ENCODE measurements at places on chromosomes 16 and 17.

DNA sequence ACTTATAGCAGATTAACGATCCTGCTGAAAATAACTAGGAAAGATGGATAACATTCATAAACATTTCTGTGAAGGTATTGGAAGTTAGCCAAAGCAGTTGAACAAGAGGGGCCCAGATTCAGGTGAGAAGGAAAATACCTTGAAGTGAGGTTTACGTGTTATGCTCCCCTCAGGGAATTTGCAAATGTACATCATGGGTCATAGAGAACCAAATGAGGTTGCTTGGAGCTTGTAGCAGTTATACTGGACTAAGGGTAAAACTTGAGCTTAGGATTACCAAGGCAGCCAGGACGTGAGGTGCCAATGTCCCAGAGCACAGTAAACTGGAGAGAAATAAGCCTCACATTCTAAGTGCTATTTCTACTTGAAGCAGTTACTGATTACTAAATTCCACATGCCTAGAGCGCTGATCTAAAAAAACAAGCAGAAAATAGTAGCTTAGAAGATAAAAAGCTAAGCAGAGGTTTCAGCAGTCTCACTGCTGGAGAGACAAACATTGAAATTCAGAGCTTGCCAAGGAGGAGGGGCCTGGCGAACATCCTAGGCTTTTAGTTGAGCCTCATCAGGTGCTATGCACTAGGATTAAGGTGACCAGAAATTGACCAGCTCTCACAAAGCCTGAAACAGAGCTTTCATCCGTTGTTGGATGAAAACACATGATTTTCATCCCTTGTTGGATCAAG is 136.7 kb upstream of the FAM20A start:
- no peak for DNase-seq

- DNase-seq = no peak
These were observed 943 bp upstream of the PIP4K2B start for GRCh38 chr17:38800237-38800760.

DNA sequence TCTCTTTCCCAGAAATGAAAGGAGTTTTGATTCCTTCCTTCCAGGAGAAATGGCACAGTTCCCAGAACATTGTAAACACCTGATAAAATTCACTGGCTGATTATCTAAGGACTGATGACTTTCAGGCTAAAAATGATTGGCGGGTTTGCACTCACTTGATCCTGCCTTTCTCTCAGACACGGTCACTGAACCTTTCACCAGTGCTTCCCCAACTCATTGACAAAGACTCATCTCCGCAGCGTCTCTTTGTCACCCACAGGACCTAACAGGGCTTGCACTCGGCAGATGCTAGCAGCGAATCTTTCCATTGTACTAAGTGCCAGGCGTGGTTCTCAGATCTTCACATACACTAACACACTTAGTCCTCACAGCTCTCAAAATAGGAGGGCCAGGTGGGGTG is 7.3 kb upstream of the DHRS7C start:
- DNase-seq = no peak

DNA sequence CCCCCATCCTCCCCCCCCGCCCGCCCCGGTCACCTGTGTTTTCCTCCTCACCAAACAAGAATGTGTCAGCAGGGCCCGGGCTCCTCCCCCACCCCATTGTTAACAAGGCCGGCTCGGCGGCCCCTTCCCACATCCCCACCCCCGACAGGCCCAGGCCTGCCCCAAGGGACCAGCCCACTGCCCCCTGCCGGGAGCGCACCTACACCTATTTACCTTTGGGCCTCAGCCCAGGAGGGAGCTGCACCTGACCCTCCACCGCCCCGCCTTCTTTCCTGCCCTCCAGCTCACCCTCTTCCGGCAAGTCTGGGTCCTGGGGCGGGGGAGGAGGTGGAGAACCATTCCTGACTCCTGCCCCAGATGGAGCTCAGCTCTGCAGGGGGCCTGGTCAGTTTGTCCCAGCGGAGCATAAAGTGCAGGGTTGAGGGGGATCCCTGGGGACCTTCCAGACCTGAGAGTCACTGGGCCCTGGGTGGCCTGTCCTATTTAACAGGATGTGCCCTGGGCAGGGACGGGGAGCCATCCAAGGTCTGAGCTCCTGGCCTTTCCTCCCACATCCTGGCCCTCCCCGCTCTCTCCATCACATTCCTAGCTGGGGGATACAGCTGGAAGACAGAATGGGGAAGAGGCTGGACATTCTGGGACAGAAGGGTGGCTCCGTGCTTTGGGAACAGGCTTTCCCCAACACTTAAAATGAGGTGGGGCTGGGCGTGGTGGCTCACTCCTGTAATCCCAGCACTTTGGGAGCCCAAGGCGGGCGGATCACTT is 8.3 kb downstream of the FOXJ1 start:
- DNase-seq = no peak

DNA sequence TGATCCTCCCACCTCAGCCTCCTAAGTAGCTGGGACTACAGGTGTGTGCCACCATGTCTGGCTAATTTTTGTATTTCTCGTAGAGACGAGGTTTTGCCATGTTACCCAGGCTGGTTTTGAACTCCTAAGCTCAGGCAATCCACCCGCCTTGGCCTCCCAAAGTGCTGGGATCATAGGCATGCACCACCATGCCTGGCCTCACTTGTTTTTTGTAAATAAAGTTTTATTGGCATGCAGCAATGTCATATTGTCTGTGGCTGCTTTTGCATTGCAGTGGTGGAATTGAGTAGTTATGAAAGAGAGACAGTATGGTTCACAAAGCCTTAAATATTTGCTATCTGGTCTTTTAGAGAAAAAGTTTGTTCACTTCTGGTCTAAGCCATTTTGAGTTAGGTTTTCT is 124.7 kb downstream of the PRKCA start:
- no peak for DNase-seq

- no peak for DNase-seq
These were observed 80.9 kb upstream of the GNG13 start for GRCh38 chr16:881219-882097.

DNA sequence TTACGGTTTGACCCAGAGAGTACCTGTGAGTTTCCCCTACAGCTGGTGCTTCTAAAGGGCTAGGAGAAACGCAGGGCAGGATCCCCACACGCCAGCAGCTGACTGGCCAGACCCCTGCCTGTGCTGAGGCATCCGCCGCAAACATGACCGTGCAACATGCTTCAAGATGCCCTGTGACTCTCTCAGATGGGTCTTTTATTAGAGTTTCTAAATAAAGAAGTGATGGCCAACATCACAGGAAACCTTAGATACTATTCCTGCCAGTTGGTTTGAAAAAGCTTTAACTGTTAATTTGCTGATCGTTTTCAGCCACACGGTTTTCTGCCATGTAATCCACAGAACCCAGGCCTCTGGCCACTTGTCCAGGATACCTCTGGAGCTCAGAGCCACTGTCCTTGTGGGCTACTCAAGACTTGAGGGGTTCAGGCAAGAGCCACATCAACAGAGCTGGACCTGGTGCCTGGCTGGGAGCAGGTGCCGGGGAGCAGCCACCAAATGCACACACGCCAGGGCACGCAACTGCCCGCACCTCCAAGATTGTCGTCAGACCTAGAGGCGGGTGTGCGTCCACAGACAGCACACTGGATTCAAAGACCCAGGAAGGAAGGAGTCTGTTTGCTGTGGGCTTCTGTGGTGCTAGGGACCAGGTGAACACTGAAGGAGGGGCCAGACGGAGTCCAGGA is 118.4 kb downstream of the ZNF778 start:
- DNase-seq = no peak

DNA sequence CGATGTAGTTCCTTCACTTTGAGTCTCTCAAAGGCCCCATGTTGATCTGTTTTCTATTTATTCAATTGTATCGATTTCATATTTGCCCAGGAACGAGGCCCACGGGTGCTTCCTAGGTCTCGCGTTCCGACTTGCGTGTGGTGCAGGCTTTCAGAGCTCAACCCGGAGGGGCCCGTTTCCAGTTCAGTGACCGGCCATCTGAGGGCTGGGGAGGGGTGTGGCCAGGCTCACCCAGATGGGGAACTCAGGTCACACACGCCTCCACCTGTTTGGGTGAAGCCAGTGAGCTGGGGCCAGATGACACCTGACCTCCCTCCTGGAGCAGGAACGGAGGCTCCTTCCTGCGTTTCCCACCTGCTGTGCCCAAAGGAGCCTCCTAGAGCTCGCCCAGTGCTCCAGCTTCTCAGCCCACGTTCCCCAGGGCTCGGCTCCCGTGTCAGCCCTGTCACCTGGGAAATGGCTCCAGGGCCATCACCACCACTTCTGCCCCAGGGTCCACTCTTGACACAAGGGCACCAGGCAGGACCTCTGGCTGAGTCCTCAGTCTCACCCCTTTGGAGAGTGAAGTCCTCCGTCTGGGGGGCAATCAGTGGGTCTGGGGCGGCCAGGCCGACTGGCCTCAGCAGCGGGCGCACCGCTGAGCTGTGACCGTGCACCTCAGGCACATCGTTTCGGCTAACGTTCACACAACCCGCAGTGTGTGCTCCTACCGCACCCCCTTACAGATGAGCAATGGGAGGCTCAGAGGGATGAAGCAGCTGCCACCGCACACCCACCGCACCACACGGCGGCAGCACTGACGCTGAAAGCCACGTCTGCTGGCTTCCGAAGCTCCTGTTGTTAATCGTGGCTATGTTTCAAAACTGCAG is 18.0 kb downstream of the FOXF1 start:
- no peak for DNase-seq

GRCh38 chr16:8751481-8752311 is 45.7 kb downstream of the TMEM186 start:
- no peak for DNase-seq

DNA sequence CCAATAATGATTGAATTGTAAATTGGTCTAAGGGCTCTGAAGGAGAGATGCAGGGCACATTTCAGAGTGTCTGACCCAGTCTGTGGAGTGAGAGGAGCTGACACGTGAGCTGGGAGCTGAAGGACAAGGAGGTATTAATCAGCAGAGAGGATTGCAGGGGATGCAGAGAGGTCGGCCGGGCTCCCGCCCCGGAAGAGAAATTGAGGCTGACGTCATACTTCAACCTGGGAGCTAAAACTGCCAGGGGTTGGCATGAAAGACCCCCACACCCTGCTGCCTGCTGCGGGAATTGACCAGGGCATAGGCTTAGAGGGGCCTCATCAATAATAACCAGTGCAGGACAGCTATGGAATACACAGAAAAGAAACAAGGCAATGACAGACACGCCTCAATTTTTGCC is 53.6 kb upstream of the CLEC19A start:
- no peak for DNase-seq

- DNase-seq = no peak
These were observed 21.9 kb downstream of the AKAP1 start for GRCh38 chr17:57106836-57107497.

DNA sequence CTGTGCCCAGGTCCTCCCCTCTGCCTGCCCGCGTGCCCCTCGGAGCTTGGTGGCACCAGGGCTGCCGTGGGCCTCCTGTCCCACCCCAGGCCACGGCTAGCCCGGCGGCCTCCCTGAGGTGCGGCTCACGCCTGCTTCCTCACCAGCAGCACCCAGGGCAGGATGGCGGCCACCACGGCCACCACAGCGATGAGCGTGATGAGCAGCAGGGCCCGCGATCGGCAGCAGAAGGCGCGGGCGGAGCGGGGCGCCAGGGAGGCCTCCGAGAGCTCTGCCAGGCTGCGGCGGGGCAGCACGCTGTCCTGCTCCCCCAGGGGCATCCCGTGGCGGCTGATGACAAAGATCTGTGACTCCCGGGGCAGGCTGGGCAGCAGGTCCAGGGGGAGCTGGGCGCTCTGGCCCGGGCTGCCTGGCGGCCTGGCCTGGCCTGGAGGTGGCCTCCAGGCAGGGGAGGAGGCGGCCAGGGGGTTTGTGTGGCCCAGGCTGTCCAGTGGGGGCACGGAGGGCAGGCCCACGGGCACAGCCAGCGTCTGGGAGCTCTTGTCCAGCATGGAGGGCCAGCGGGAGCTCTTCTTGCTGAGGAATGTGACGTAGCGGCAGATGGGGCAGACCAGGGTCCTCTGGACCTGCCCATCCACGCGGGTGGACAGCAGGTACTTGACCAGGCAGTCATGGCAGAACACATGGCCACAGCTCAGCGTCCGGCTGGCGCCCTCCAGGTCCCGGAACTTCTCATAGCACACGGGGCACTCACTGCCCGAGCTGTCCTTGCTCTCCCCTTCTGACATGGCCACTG is 4.8 kb downstream of the RNF222 start:
- no peak for DNase-seq

- no peak for DNase-seq
These were observed 29.2 kb downstream of the CLUH start for GRCh38 chr17:2682176-2682938.

DNA sequence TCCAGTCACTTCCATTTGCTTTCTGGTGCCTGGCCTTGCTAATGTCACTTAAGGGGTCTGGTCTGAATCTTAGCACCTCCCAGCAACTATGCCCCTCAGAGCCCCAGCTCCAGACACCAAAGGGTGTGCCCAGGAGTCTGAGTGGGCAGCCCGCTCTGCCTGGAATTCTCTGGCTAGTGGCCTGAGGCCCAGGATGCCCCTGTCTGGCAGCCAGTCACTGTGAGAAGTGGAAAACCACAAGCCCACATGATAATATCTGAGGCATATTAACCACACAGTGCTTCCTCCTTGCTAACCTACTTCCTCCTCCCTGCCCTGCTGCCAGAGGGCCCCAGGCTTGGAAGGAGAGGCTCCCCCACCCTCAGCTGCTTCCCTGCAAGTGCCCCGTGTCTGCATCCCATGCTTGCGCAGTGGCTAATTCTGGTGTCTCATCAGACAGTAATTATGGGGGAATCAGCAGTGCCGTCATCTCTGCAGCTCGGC is 14.0 kb downstream of the SRCIN1 start:
- no peak for DNase-seq

- no peak for DNase-seq
These were observed 54.8 kb downstream of the NFAT5 start for GRCh38 chr16:69620573-69620972.

GRCh38 chr17:57423541-57423940 is 167.2 kb downstream of the MSI2 start:
- no peak for DNase-seq

DNA sequence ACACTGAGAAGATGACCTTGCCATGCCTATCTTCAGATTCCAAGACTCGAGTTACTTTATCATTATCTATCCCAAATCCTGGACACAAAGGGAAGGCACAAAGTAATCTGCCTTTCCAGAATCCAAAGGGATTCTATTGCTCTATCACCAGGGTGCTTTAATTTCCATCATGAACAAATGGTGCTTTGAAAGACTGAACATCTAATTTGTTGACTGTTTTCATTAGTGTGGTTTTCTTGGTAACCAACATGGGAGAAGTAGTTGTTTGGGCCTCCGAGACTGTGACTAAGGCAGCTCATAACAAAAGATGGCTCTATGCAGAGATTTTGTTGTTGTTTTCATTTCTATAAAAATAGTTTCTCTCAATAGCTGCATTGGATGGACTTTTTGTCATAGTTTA is 441.0 kb upstream of the SOX9 start:
- DNase-seq = no peak
